ENCODE measurements at places on chromosomes 3 and 15. TPM values are rescaled to one million over a fixed set of nuclear protein-coding genes. Genes with fewer than 3 reads are reported as not detected.

Gene CD96
- not detected for total RNA-seq

Gene GOLGA6L10
- total RNA-seq: 0.96 TPM

Gene CDAN1
- 20.6 TPM for total RNA-seq

Gene SIDT1
- total RNA-seq: not detected

Gene CPN2
- total RNA-seq: not detected

Gene ZDHHC23
- 1.6 TPM for total RNA-seq
